Endothelial cell of umbilical vein (primary cell): ENCODE measurements at places on chromosomes 6 and 20. TPM values are rescaled to one million over a fixed set of nuclear protein-coding genes. Genes with fewer than 3 reads are reported as not detected.

CLPSL2 gene
- total RNA-seq: not detected in 2 replicates

CHRNA4 gene
- total RNA-seq: not detected in 2 replicates

AIF1 gene
- not detected in 2 replicates for total RNA-seq

SLC35F1 gene
- not detected in 2 replicates for total RNA-seq

PFDN6 gene
- total RNA-seq: 52.3 and 63.5 TPM in 2 replicates

DLL1 gene
- 2.0 and 2.3 TPM in 2 replicates for total RNA-seq

SLC22A3 gene
- total RNA-seq: not detected in 2 replicates

ZNF391 gene
- 0.37 and 0.42 TPM in 2 replicates for total RNA-seq

GRCh38 chr6:105272786-105273185, 93.0 kb upstream of the POPDC3 start:
- peak; percentile 24 for DNase-seq

GRCh38 chr20:38307371-38308046, 3.6 kb downstream of the BPI start:
- no peak for DNase-seq

GRCh38 chr20:53302695-53303412, 290.8 kb downstream of the ZNF217 start:
- no peak for DNase-seq

DNA sequence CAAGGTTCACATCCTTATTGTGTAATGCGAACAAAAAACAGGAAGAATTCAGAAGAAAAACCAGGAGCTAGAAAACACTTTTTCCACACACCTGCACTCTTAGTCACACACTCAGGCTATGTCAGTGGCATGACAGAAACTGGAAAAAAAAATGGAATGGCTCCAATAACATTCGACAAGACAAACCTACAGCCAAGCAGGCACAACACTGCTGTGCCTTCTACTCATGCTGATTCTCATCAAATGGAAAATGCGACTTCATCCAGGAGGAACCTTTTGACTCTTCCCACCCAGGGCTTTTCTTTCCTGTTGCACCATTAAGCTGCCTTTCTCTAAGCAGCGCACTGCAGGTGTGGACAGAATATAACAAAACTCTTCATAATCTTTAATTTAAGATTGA, 163.2 kb upstream of the BTBD3 start:
- peak; percentile 65 for DNase-seq

DNA sequence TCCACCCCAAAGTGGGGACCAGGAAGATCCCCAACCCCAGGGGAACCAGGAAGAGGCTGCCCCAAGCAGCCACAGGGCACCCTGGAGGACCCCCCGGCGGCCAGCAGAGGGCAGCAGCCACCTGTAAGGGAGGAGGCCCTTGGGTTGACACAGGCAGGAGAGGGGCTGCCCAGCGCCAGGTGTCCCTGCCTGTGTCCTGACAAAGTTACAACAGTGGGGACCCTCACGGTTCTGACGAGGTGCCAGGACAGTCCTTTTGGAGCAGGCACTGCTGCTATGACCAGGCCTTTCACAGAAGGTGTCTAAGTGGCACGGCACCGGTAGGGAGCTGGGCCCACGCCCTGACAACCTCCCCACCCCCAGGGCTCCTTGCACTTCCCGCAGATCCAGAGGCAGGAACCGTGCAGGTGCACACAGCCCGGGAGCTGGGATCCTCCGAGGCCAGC, 176.7 kb downstream of the BMP7 start:
- peak; percentile 7 for DNase-seq

DNA sequence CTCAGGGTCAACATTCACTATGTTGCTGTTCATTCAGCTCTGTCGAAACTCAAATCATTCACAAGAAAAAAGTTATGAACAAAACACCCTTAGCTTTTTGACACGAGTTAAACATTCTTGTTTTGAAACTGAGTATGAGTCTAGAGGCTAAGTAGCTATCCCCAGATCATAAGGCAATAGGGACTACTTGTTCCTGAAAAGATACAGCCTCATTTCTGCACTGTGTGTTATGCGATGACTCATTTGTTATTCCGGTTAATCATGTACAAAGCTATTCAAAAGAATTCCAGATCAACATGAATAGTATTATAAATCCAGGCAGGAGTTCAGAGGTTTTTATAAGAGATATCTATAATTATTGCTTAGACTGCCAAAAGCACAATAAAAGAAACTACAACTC, 908.0 kb downstream of the QKI start:
- peak; percentile 89 for DNase-seq

DNA sequence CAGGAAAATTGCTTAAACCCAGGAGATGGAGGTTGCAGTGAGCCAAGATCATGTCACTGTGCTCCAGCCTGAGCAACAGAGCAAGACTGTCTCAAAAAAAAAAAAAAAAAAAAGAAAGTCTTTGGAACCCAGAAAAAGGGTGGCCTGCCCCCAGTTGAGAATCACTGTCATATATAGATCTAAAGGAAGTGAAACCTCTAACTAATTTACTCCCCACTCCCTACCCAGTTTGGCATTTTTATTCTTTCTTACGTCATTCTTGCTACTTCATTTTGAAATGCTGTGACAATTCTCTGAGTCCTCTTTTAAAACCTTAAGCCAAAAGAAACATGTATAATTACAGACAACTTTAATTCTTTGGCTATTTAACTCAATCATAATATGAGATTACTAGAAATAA, 254.8 kb downstream of the CDC5L start:
- DNase-seq: no peak

- DNase-seq: no peak
These were observed 1.7 kb upstream of the HINT3 start for GRCh38 chr6:125954735-125955339.

- DNase-seq: no peak
These were observed 574.3 kb downstream of the COL12A1 start for GRCh38 chr6:74631564-74631963.

DNA sequence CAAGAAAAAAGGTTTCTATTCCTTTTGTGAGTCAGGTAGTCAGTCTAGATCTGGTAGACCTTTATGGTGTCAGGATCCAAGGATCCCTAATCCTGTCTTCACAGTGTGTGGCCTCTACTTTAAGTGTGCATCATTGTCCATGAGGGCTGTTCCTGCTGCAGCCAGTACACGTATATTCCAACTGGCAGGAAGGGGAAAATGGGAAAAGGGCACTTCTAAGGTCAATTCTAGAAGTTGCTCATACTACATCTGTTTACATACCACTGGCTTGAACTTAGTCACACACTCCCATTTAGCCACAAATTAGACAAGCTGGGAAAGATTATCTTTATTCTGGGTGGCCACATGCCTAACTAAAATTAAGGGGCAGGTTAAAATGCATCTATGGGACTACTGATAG, 9.7 kb upstream of the MMS22L start:
- DNase-seq: peak; percentile 7

- no peak for DNase-seq
These were observed 83.0 kb upstream of the SULF2 start for GRCh38 chr20:47868236-47868635.

DNA sequence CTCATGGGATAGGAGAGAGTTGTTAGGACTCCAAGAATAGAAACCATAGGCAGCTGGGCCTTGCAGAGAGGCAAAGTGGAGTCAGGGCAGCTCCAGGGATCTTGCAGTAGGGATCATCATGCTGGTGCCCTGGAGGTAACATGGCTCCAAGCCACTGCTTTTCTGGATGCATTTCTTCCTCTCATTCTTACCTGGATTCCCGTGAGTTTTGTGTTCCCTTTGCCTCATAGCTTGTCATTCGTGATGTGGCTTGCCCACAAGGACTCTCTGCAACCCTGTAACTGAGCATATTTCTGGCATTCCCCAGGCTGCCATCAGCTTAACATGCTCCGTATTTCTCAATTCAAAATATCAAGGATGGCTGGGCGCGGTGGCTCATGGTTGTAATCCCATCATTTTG, 5.3 kb downstream of the NHLRC1 start:
- DNase-seq: no peak

GRCh38 chr6:157994125-157994795, 12.6 kb downstream of the SYNJ2 start:
- no peak for DNase-seq

DNA sequence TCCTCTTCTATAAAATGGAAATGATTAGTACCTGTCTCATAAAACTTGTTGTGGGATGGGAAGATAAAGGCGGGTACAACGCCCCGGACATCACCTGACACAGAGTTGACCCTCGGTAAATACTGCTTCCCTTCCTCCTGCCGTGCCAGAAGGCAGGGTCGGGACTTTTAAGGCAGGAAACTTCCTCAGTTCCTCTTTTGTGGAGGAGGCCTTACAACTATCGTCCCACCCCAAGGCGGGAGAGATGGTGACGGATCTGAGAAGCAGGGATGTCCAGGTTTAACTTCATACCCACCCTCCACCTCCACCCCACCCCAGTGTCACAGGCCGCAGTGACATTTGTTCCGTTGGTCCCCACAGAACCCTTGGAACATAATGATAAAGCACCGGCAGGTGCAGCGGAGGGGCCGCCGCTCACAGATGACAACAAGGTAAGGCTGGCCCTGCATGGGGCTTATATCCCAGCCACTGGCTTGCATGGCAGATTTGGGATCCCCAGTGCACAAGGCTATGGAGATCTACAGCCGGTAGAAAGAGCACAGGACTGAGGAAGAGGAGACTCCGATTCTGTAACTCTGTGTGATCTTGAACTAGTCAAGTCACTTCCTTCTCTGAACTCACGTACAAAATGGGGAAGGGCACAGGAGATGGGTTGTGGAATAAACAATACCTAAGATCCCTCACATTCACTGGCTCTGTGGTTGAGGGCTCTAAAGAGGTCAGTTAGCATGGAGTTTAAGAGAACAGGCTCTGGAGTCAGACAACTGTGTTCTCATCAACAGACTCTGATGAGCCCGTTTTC, 764 bp downstream of the DNTTIP1 start:
- peak; percentile 15 for DNase-seq

- no peak for DNase-seq
These were observed 52.7 kb upstream of the STX16 start for GRCh38 chr20:58598211-58599015.

GRCh38 chr6:96786336-96786735, 50.9 kb downstream of the GPR63 start:
- DNase-seq: no peak

DNA sequence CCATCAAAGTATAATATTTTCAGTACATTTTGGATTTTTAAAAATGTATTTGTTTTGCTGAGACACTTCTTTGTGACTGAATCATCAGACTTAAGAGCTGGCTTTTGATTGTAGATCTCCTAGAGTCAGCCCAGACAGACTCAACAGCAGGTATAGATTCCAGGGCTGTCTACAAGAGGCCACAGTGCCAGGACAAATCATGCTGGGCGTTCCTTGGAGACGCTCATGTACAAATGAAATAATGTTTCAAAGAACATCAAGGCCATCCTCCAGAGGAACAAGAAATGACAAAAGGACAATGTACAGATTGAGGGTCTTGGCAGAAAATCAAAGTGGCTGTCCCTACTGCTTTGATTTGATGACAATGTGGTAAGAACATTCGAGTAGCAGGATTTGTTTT, 369.3 kb downstream of the GRIK2 start:
- DNase-seq: no peak

DNA sequence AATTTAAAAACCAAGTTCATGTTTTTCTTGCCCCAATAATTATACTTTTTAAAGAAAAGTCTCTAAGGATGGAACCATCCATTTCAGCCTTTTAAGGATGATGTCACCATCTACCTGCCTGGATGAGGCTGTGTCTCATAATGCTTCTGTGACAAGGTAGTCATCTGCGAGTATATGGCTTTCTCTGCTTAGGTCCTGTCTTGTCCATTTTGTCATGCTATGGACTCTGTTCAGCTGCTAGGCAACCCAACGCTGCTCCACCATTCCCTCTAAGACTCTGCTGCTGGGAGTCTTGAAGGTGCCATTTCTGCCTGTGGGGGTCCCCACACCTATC, 459.8 kb upstream of the RUNX2 start:
- DNase-seq: no peak

DNA sequence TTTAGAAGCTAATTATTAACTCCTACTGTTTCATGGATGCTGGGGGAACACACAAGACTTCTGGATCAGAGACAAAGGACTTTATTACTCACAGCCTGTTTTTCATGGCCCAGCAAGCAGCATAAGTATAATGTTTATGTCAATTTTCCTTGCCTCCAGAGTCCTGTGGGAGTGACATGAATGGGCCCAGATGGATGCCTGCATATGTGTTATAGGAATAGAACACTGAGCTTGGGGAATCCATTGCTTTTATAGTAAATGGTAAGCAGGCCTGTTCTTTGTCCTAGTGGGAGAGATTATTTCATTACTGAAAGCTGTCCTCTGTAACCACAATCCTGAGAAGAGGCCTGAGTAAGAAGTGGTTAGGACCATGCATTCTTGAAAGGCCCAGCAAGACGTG, 25.6 kb downstream of the BLTP3A start:
- DNase-seq: peak; percentile 11

GRCh38 chr6:158072083-158072721, 90.5 kb downstream of the SYNJ2 start:
- DNase-seq: peak; percentile 76
